ENCODE measurements at places on chromosomes 12 and 14. TPM values are rescaled to one million over a fixed set of nuclear protein-coding genes. Genes with fewer than 3 reads are reported as not detected.
A peak's percentile ranks its signal among the peaks of the same experiment; 100 is the strongest.

Gene SLCO1B1
- polyA plus RNA-seq: not detected

Gene TEX52
- polyA plus RNA-seq: not detected

Gene GZMB
- polyA plus RNA-seq: not detected

Gene PRPH
- not detected for polyA plus RNA-seq

Gene KLHL33
- polyA plus RNA-seq: not detected

Gene OAS2
- polyA plus RNA-seq: 52.1 TPM

GRCh38 chr12:110345176-110345661 lies 58.3 kb downstream of the ANAPC7 start:
- peak; percentile 96 for DNase-seq

DNA sequence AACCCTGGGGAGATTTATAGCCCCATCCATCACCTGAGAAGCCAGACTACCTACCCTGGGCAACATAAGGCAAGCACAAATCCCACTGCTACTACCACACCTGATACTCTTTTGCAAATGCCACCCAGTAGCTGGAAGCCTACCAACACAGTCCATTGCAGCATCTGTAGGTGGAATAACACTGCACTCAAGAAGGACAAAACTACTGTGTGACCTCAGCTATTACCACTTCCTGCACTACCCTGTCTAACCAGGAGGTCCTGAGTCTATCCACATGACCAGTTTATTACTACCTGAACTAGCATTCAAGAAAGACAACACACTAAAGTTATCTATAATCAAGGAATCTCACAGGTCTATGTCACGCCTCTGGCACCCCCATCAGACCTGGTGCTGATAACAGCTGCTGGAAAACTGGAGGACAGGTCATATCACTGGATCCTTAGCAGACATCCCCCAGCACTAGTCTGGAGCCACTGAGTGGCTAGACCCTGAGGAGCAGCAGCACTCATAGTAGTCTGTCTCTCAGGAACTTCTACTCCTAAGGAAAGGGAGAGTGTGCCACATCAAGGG lies 2.9 kb upstream of the CLEC1A start:
- DNase-seq: no peak

GRCh38 chr12:71636704-71637115 lies 26.9 kb downstream of the ZFC3H1 start:
- DNase-seq: peak; percentile 37

- no peak for DNase-seq
These were observed 56.9 kb downstream of the GARIN6 start for GRCh38 chr12:99704458-99704857.

- peak; percentile 2 for DNase-seq
These were observed 1424.9 kb downstream of the LRFN5 start for GRCh38 chr14:43031598-43031997.

DNA sequence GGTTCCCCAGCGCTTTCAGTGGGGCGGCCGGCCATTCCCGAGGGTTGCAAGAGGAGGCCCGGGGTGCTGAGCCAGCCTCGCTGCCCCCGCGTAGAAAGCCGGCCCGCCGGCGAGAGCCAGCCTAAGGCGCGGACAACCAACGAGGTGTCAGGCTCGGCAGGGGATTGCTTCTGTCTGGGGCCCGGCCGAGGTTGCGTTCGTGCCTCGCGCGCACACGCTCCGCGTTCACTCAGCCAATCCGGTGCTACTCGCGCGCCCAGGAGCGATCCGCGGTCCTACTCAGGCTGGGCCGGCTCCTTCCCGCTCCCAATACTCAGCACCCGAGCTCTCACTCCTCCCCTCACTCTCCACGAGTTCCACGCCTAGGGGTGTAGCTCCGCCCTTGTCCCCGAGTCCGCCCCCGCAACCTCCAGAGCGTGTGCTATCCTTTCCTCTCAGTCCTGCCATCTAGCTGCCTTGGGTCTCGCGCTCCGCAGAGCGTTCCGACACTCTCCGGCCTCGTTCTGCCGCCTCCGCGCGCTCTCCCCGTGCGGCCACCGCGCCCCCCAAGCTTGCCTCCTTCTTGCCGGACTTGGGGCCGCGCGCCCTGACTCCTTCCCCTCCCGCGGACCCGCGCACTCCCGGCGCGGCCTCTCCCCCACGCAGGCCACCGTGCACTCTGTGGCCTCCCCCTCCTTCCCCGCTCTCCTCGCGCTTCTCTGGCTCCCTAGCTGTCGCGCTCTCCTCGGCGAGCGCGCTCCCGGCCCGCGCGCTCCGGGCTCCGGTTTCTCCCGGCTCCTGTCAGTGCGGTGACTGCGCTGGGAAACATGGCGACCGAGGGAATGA lies at the start of gene GPHN:
Gene GPHN (plus strand): TSS at position 426 of the 825 bp plus-strand sequence.
- DNase-seq: peak; percentile 97

DNA sequence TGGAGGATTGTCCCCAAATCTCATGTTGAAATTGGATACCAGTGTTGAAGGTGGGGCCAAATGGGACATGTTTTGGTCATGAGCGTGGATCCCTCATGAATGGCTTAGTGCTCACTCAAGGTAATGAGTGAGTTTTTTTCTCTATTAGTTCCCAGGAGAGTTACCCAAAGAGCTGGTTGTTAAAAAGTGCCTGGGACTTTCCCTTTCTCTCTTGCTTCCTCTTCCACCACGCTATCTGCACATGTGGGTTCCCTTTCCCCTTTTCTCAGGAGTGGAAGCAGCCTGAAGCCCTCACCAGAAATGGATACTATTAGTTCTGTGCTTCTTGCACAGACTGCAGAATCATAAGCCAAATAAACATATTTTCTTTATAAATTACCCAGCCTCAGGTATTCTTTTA lies 465.4 kb downstream of the FSCB start:
- DNase-seq: no peak

DNA sequence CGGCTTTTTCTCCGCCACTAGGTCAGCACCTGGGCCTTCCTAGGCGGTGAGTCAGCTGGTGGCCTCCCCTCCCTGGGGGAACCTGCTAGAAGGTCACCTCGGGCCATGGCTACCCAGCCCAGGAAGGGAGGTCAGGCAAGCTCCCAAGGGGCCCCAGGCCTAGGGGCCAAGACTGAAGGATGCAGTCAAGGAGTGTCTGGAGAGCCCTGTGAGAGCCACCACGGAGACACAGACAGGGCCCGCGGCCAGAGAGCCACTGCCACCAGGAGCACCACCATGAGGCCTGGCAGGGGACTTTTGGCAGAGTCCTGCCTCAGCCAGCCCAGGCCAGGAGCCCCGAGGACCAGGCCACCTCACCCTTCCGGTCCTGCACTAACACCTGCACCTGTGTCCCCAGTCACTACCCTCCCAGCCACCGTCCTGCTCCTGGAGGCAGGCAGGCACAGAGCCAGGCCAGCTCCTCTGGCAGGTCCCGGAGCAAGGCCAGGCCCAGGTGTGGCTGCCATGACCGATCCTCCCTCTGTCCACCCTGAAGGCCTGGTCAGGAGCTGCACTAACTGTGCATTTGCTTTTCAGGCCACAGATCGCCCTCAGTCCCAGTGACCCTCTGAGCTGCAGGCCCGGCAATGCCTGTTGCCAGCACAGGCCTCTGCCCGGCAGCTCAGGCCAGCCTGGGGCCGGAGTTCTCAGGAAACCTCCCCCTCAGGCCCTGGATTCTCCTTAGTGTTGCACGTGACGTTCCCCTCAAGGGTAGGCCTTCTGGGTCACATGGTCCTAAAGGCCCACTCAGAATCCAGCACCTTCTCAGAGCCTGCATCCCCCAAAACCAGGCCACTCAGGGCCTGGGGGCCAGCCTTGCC lies 6.9 kb downstream of the PHETA1 start:
- no peak for DNase-seq

- no peak for DNase-seq
These were observed 167.4 kb downstream of the TMTC3 start for GRCh38 chr12:88309546-88309945.

GRCh38 chr14:98077176-98077575 lies 1194.8 kb downstream of the BCL11B start:
- DNase-seq: peak; percentile 94

DNA sequence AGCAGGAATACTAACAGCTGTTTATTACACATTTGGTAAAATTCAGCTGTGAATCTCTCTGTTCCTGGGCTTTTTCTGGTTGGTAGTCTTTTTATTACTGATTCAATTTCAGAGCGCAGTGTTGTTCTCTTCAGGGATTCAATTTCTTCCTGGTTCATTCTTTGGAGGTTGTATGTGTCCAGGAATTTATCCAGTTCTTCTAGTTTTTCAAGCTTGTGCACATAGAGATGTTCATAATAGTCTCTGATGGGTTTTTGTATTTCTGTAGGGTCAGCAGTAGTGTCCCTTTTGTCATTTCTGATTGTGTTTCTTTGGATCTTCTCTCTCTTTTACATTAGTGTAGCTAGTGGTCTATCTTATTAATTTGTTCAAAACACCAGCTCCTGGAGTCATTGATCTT lies 9.1 kb upstream of the OR6C76 start:
- DNase-seq: no peak

All from foreskin keratinocyte (primary cell).